ENCODE measurements at places on chromosomes 13 and 19. TPM values are rescaled to one million over a fixed set of nuclear protein-coding genes. Genes with fewer than 3 reads are reported as not detected.

Gene CYP4F11
- not detected for total RNA-seq

Gene ZNF492
- total RNA-seq, result 0.35 TPM

Gene OR7G1
- not detected for total RNA-seq

Gene CLEC17A
- total RNA-seq, result not detected

Gene WBP4
- 11.2 TPM for total RNA-seq

Gene C19orf67
- not detected for total RNA-seq

Gene MISP
- 0.86 TPM for total RNA-seq

Gene ZNF729
- not detected for total RNA-seq

Gene ZSCAN4
- total RNA-seq, result not detected

Gene RNF113B
- not detected for total RNA-seq

Gene DNAAF3
- total RNA-seq, result 0.71 TPM

Gene APLP1
- total RNA-seq, result 18.4 TPM

Gene NTN5
- not detected for total RNA-seq

Gene FBXO17
- total RNA-seq, result 22.3 TPM
